ENCODE measurements at places on chromosomes 11 and 22.
A peak's percentile ranks its signal among the peaks of the same experiment; 100 is the strongest.

DNA sequence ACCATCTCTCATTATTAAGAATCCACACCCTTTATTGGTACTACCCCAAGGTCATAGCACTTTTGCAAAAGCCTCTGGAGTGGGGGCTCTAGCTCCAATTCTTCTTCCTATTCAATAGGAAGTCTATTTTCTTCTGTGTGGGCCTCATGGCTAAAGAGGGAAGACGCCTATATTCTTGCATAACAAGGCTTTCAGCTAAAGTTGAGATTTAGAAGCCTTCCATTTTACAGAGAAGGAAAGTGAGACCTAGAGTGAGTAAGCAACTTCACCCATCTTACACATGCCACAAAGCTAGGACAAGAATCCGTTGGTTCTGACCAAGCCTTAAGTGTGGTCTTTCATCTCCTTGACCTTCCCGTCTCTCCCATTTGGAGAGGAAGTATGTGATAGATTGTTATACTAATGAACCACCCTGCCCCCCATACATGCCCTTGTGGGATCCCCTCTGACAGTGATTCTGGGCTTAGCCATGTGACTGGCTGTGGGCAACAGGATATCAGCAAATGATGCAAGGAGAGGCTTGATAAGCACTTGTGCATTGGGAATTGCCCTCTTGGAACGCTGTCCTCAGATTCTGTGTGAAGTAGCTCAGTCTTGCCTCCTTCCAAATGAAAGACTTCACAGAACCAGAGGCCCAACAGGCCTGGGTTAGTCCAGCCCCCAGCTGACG is 12.3 kb downstream of the BACE1 start:
- DNase-seq: no peak

DNA sequence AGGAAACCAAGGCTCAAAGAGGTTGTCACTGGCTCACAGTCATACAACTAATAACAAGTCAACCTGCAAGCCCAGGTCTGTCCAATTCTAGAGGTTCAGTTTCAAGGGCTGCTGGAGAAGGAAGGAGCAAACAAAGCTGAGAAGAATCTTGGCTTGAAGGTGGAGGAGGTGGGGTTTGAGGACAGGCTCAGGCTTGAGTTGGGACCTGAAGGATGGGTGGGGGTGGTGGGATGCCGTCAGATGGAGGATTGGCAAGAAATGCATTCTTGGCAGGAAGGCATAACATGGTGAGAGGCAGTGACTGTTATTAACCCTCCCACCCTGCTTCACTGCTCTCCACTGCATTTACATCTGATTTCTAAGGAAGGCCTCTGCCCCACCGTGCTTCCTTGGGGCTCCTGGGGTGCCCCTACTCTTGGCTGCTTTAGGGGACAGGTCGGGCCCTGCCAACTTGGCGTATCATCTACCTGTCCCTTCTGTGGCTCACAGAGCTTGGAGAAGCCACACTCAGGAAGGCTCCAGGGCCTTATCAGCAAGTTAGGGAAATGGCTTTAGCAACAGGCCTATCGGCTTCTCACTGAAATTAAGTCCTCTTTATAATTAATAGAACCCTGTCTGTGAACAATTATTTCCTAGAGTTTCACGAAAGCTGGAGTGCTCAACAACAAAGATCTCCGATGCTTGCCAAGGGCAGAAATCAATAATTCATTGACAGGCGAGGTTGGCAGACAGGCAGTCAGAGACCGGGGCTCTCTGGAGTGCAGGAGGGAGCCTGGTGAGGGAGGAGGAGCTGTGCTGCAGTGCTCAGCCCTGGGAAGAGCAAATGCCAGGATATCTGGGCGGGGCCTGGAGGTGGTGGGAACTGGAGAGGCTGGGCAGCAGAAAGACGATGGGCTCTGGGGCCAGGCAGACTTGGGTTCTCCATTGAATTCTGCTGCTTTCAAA is 84.9 kb upstream of the NARS2 start:
- DNase-seq: no peak

DNA sequence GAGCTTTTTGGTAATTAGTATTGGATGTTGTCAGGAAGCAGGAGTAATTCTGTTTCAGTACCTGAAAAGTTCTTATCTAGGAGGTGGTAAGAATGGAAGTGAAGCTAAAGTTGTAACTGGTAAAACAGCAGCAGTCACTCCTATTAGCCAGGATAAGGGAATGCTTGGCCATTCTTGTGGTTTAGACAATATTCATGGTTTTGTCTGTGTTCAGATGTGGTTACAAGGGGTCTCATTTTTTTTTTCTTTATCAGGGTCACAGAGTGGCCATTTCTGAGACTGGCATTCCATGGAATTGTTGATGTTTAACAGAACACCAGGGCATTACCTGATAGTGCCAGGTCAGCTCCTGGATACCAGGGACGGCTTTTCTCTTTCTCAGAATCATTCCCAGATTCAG is 23.8 kb downstream of the TAF1D start:
- DNase-seq: no peak

- DNase-seq: no peak
Observed at GRCh38 chr11:71406681-71407080, 41.5 kb downstream of the DHCR7 start.

DNA sequence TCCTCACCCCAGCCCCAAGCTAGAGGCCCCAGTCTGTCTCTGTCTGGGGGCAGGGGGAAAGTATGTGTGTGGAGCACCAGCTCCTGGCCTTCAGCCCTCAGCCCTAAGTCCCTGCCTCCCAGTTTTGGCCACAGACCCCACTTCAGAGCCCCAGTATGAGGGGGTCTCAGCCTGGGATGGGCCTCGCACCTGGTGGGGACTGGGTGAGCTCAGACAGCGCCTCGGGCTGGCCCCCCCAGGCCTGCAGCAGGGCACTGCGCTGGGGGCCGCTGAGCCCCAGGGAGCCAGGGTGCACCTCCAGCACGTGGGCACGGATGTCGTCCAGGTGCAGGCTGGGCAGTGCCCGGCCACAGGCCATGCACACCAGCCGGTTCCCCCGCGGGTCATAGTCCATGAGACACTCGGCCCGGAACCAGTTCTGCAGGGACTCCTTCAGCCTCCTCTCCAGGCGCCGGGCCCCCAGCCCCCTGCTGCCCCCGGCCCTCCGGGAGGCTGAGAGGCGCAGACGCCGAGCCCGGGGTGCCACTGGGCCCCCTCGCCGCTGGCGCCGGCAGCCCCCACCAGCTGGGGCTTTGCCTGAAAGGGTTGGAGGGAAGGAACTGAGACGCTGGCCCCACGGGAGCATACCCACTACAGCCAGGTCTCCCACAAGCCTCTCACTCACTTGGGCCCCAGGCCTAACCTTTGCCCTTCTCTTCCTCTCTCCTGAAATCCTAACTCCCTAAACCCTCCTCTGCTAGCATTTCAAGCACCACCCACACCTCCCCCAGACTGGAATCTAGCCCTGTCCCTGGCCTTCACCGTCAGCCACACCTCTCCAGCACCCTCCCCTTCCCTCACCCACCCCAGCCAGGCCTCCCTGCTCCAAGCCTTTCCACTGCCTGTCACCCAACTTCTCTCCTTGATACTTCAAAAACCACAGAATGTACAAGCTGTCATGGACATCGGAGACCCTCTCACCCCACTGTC is 3.6 kb downstream of the ZFTA start:
- peak; percentile 15 for DNase-seq

GRCh38 chr11:78535027-78535426 is 39.6 kb downstream of the NARS2 start:
- DNase-seq: no peak

DNA sequence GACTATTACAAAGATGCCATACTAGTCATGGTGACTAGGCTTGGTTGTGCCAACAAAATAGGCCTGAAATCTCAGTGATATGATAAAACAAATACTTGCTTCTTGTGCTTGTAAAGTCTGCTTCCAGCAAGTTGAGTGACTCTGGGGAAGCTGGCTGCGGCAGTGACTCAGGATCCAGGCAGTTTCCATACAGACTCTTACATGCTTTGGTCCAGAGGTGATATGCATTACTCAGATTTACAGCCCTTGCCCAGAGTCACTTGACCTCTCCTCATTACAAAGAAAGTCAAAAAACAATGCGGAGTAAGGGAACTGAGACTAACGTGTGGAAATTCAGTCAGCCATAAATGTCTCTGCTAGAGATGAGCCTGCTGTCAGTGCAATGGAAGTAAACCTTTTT is 387.5 kb downstream of the KCNA4 start:
- no peak for DNase-seq
